ENCODE measurements at places on chromosomes 11 and 22.

GRCh38 chr22:41862530-41863266, 29.8 kb downstream of the SREBF2 start:
- peak; percentile 10 for DNase-seq

DNA sequence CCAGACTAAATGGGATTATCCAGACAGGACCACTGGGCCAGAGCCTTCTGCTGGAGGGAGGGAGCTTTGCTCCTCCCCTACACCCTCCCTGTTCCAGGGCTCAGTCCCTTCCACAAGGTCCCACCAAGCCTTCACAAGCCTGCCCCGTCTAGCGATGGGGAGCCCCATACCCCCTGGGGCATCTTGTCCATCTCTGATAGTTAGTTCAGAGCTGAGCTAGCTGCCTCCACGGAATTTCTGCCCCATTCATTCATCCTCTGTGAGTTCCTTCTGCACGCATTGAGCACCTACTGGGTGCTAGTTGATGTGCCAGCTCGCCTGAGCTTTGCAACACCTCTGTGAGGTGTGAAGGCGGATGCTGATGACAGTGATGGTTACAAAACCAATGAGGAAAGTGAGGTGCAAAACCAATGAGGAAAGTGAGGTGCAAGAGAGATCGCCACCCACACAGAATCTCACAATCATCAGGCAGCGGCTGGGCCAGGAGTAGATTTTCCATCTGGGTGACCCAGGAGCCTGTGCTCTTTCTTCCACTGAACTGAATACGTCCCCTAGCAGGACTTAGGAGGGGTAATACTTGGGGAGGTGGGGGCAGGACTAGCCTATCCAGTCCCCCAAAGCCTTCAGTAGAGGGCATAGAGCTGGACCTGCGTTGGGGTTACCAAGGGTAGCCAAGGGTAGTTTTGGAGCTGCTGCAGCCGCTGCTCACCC, 21.5 kb upstream of the CBX7 start:
- DNase-seq: no peak

DNA sequence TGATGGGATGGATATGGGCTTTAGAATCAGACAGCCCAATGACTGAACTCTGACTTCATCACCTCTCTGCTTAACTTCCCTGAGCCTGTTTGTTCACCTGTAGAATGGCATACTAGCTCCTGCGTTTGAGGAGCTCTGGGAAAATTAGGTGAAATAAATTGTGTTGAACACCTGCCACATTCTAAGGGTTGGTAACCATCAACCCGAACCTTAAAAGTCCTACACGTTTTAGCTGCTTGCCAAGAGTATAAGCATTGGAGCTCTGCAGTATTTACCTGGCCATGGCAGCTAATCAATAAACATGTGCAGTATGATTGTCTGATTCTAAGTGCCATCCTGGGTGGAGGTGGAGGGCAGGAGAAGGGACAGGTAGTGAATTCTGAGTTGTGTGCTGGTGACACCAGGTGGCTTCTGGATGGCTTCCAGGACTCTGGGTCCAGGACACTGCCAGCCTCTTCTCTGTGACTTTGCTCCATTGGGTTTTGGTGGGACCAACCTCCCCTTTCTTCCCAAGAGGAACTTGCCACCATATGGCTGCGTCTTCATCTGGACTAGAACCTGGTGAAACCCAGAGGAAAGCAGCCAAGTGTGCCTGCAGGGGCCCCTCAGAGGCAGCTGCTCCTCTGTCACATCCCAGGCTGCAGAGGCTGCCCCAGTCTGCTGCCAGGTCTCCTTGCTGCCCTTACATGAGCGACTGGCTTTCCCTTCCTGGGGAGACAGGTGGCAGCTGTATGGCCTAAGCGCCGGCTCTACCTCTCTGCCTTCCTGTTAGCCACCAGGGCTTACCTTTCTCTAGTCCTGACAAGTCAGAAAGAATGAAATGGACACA, 85.6 kb downstream of the CACNG2 start:
- DNase-seq: no peak

DNA sequence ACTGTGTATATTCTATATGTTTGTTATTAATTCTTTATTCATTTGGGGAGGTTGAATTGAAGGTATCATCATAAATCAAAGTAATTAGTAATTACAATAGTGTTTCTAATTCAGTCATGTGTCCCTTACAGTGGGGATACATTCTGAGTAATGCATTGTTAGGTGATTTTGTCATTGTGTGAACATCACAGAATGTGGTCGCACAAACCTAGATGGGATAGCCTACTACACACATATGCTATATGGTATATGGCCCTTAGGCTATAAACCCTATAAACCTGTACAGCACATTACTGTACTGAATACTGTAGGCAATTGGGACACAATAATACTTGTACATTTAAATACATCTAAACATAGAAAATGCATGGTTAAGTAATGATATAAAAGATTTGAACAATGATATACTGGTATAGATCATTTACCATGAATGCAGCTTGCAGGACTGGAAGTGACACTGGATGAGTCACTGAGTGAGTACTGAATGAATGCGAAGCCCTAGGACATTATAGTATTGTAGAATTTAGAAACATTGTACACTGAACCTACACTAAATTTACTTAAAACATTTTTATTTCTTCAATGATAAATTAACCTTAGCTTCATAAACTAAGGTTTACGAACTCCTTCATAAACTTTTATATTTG, 936.2 kb upstream of the CHORDC1 start:
- peak; percentile 41 for DNase-seq

DNA sequence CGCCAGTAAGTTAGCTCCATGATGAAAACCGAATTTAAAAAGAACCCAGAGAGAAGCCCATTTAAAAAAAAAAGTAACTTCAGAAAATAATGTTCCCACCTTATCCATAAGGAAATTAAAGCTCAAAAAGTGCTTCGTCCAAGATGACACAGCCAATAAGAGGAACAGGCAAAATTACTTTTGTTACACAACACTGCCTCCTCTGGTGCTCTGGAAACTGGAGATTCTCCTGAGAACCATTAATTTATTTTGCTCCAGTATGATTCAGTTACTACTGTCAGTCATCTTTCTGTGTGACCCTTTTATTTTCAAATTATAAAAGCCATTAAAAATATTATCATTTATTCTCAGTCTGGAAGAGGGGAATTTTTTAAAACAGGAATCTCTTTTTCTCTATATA, 2.0 kb downstream of the IFT27 start:
- peak; percentile 24 for DNase-seq

DNA sequence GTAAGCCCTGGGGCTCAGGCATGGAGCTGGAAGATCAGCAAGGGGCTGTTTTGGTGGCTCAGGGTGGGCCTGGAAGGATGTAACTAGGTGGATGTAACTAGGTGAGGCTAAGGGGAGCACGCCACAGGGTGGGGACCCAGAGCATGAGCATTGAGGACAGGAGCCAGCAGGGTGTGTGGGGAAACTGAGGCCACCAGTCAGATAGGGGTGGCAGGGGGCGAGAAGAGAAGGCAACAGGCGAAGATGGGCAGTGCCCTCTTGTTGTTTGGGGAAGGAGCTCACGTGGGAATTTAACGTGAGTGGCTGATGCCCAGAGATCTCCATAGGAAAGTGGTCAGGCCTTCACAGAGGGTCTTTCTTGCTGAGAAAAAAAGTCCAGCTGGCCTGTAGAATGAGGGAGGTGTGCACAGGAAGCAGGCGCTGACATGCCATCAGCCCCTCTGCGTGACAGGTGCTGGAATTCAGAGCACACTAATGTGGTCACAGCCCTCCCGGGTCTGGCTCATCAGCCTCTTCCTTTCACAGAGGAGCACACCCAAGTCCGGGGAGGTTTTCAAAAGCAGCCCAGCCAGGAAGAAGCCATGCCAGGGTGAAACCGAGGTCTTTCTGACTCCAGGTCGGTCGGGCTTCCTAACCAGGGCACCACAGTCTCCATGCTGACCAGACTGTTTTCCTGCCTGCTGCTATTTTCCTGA, 54.6 kb upstream of the PAX6 start:
- no peak for DNase-seq

GRCh38 chr11:118610773-118611432, 3.5 kb downstream of the PHLDB1 start:
- peak; percentile 67 for DNase-seq

DNA sequence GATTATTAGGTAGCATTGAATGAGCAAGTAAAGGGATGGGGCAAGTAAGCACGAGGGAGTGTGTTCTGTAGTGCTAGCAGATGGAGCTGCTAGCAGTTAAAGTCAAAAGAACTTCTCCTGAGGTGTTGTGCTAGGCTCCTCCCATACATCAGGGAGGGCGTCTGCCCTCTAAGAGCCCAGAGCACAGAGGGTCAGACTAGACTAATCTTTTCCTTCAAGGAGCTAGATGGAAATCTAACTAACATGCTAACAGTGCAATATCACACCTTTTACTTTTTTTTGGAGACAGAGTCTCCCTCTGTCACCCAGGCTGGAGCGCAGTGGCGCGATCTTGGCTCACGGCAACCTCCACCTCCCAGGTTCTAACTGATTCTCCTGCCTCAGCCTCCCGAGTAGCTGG, 3.2 kb upstream of the PLA2G6 start:
- DNase-seq: no peak

GRCh38 chr11:2929950-2930703, 907 bp upstream of the PHLDA2 start:
- DNase-seq: peak; percentile 76

DNA sequence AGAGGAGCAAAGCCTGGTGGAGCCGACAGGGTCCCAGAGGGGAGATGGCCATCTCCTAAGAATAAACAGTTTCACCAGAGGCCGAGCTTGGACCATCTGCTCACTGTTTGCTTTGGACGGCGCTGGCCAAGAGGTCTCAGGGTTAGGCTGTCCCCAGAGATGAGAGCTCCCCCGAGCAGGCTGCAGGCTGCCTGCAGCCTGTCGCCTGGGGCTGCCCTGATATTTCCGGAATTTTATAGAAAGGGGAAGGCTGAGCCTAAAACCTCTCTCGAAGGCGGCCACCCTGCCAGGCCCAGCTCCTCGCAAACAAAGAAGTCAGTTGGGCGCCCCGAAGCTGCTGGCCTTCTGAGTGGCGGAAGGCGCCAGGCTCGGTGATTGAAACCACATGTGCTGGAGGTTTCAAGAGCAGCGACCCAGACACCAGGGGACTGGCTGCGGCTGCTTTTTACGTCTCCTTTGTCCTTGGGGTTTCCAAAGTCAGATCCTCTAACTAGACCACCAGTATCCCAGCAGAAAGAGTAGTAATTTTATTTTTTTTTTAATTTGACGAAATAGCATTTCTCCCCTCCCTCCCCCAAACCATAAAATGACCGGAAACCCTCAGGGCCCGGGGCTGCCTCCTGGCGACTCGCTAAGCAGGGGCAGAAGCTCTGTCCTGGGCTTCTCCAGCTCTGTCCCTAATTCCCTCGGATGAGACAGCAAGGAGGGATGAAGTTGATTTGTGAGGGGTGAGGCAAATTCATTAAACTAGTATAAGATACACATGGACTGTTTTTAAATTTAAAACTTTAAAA, 57.4 kb downstream of the CLMP start:
- DNase-seq: peak; percentile 93

DNA sequence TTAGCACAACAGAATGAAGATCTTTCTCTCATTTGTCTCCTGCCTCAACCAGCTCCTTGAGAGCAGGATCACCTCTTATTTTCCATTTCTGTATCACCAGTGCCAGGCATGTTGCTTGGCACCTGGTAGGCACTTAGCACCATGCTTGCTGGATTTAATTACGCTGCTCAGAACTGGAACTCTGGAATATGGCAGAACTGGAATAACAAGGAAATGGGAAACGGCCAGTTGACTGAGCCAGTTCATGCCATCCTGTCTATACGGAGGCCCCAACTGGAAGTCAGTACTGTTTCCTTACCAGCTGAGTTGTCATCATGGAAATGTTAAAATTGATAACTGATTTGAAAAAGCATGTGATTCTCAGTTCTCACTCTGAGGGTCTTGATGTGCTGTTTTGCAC, 69.5 kb upstream of the YWHAH start:
- no peak for DNase-seq

- no peak for DNase-seq
Observed at GRCh38 chr11:67043572-67044349, 12.9 kb upstream of the RHOD start.

DNA sequence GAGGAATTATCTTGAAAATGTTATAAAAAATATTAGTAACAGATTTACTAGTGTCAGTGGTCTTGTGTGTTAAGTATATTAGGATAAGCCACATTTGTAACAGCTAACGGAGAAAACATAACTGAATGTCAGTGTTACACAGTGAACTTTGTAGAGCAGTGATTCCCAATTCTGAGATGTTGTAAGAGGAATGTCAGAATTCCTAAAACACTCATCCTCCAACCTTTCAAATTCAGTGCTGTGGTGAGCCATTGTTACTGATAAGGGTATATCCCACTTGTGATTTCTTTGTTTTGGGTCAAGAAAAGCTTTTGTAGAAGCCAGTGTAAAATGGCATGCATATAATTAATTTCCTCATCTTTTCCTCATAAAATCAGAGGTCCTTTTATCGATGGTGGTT, 61.9 kb downstream of the ARHGEF12 start:
- DNase-seq: peak; percentile 26

- peak; percentile 50 for DNase-seq
Observed at GRCh38 chr11:19664886-19665548, 47.6 kb upstream of the NAV2 start.

GRCh38 chr11:64858467-64859263, 14.2 kb upstream of the CDC42BPG start:
- no peak for DNase-seq

GRCh38 chr22:30244066-30244465, 2.5 kb downstream of the LIF start:
- DNase-seq: no peak

GRCh38 chr11:111566324-111566723, 25.8 kb downstream of the LAYN start:
- no peak for DNase-seq

- DNase-seq: no peak
Observed at GRCh38 chr22:28710107-28710506, 30.5 kb upstream of the TTC28 start.

- no peak for DNase-seq
Observed at GRCh38 chr11:61146416-61146815, 14.8 kb downstream of the VPS37C start.

DNA sequence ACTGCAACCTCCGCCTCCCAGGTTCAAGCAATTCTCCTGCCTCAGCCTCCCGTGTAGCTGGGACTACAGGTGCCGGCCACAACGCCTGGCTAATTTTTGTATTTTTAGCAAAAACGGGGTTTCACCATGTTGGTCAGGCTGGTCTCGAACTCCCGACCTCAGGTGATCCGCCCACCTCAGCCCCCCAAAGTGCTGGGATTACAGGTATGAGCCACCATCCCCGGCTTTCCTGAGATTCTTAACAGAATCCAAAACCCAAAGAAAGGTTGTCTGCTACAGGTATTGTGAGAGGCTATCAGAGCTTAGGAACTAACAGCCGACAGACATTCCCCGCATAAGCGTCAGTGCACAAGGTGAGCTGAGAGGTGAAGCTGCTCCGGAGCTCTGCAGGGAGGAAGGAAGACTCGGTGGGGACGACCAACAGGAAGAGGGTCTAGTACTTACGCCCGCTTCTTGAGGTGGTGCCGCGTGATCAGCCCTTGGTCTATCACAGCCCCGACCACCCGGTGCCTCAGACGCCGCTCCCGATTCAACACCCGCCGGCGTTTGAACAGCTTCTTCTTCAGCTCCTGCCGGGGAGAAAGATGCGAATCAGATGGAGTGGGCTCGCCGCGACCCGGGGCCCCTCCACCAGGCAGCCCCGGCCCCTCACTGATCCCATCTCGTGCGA, 470 bp downstream of the C11orf98 start:
- peak; percentile 54 for DNase-seq
